NCI-H1048 (cell line): ENCODE measurements at places on chromosomes 3 and 15.

DNA sequence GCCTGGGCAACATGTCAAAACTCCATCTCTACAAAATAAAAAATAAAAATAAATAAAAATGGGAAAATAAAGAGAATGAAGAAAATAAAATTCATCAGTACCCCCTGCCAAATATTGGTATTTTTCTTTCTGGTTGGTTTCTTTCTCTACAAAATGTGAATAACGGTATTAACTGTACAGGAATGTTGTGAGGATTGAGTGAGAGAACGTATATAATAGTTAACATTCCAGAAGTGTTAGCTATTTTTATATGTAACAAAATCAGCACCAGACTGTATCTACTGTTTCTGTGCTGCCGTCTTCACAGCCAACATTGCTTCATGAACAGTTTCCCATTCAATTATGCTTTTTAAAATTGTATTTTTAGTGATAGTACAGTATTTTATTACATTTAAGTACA, 25.5 kb upstream of the RNU6-1 start:
- no peak for DNase-seq

DNA sequence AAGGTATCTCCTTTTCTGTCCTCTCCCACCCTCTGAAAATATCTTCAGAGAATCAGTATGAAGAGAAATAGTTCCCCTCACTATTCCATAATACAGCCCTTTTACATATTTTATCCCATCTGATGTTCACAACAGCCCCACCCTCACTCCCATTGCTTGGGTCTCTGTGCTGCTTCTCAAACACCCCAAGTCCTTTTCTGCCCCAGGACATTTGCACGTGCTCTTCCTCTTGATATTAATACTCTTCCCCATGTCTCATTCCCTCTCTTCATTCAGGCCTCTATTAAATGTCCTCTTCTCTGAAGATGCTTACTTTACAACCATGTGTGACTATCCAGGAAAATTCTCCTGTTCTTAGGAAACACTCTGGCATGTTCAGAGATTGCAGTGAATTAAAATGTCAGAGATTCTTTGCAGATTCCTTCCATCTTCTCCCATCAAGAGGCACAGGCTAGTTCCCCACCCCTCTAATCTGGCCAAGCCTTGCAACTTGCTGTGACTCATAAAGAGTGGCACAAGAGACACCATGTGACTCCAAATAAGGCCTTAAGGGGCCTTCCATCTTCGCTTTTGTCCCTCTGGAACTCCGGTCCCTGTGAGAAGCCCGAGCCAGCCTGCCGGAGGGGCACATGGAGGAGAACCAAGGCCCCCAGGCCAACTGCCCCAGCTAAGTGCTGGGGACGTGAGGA, 128.5 kb downstream of the CHSY1 start:
- DNase-seq, result no peak

DNA sequence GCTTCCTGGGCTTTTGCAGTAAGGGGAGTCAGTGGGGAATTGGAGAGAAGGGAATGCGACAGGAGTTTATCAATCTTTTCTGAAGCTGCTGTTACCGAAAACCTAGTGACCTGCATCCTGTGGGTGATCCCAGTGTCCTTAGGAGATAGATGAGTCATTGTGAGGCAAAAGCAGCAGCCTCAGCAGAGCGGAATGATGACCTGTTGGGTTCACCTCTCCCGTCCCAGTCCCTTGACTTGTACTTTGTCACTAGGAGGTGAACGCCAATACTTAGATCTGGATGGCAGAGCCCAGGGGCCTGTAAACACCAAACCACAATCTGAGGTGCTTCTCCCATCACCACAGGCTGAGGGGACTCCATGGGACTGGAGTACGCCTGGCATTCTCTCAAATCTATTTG, 17.9 kb downstream of the CDAN1 start:
- no peak for DNase-seq

DNA sequence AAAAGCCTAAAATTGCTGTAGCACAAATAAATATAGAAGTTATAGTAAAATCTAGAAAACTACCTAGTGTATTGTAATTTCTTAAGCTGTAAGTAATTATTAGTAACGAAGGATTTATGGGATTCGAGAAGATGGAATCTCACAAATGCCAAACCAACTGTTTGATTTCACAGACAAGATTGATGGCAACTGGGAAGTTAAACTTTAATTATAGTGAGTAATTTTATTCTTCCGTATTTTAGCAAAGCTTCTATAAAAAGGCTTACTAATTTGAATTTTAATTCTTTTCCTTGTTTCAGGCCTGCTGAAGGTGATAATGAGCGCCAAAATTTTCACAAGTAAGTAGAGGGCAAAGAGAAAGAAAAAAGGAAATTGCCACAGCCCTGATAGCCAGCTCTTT, 36.6 kb downstream of the GATM start:
- DNase-seq, result no peak

DNA sequence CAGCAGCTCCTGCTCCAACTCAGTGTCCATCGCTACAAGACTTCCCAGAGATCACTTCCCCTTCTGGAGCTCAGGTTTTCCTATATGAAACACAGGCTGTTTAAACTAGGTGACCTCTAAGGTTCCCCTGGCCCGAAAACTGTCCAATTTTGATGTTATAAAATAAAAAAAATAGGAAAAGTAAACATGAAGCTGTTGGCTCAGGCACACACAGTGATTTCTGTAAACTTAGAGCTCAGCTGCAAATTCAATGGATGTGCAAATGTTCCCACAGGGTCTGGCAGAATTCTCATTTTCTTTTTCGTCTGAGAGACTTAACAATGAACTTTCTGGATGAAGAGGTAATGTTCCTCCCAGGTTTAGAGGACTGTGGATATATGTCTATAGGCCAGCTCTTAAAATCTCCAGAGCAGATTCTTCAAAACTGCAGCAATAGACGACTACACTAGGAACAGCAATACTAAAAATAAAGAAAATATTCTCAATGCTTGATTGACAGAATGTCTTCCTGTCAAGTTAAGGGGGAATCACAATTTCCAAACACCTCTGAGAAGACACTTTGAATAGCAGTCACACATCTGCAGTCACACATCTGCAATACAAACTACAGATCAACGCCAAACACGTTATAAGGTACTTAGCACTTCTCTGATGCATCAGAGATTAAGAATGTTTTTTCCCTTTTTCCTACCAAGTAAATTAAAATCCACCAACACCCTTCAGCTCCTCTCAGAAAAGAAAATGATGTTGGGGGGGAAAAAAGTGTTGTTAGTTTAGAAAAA, 2.8 kb downstream of the NUP210 start:
- DNase-seq, result no peak

DNA sequence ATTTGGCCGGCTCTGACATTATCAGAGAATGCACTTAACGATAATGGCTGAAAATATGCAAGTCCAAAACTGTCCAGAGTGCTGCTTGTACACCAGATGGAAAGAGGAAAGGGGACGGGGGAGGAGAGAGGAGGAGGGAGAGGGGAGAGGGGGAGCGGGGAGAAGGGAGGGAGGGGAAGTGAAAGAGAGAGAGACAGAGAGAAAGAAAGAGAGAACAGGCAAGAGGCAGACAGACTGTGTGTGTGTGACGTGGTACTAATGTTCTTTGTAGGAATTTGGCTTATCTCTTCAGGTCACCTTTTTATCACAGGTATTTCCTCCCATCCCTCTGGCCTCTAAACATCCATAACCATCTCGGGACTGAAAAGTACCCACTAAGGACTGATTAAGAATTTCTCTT, 75.1 kb upstream of the LMOD3 start:
- DNase-seq, result no peak

GRCh38 chr3:184687363-184688015, 24.4 kb downstream of the MAGEF1 start:
- no peak for DNase-seq

- DNase-seq, result no peak
Measured at GRCh38 chr3:72629191-72629631, 219.0 kb downstream of the SHQ1 start.

GRCh38 chr3:17469954-17470353, 272.5 kb downstream of the TBC1D5 start:
- DNase-seq, result no peak

- DNase-seq, result no peak
Measured at GRCh38 chr15:28886431-28887338, 911 bp downstream of the APBA2 start.

- no peak for DNase-seq
Measured at GRCh38 chr3:52195823-52196331, 2.1 kb upstream of the ALAS1 start.

DNA sequence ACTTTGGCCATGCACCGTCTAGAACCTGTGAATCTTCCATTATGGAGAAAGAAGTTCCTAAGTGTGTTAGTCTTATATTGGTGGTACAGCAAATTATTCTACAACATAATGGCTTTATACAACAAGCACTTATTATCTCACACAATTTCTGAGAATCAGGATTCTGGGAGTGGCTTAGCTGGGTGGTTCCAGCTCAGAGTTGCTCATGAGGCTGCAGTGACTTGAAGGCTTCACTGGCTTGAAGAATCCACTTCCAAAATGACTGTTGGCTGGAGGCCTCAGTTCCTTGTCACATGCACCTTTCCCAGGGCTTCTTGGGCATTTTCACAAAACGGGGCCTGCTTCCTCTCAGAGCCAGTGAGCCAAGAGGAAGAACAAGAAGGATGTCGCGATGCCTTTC, 82.3 kb upstream of the RNF7 start:
- DNase-seq, result no peak

DNA sequence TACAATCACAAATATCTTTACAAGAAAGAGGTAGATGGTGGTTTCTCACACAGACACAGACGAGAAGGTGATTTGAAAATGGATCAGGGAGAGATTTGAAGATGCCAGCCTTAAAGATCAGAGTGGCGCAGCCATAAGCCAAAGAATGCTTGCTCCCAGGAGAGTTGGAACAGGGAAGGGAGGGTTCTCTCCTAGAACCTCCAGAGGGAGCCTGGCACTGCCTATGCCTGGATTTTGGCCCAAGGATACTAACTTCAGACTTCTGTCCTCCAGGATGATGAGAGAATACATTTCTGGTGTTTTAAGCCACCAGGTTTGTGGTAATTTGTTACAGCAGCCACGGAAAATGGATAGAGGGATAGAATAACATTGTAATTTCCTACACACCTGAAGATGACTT, 279.1 kb downstream of the FAM43A start:
- DNase-seq, result no peak

- DNase-seq, result no peak
Measured at GRCh38 chr3:122169911-122170310, 13.6 kb upstream of the CASR start.

- DNase-seq, result no peak
Measured at GRCh38 chr15:91913560-91913959, 60.1 kb downstream of the SLCO3A1 start.

DNA sequence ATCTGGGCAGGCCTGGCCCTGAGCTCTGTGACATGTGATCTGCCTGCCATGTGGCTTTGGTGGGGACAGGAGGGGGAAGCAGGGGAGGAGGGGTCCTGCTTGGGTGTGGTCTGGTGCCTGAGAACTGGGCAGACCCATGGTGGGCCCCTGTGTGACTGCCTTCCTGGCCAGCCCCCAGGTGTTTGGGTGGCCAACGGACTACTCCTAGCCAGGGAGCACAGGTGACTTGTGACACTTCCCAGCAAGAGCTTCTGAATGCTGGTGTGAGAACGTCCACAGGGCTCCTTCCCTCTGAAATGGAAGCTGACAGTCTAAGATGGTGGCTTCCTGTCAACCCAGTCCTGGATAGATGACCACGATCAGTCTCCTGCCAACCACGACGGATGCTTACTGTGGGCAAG, 136.1 kb upstream of the MEF2A start:
- DNase-seq, result no peak

DNA sequence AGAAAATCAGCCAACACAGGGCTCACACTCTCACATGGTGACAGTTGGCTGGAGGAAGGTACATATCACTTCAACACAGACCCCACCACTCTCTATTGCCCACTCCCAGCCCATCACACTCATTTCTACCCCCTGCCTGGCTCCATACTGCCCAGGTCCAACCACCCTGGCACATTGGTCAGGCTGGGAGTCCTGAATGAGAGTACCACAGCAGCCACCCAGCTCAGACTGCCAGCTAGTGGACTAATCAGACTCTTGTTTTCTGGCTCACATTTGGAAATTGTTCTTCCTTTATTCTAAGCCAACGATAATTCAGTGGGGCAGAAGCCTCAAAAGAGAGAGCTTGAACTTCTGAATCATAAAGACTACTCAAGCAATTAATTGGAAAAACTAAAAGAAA, 20.0 kb downstream of the MRPL46 start:
- no peak for DNase-seq
